CD4-positive, alpha-beta T cell treated with Interferon alpha-2 for 1 hour (primary cell): ENCODE measurements at places on chromosomes 2 and 18.

DNA sequence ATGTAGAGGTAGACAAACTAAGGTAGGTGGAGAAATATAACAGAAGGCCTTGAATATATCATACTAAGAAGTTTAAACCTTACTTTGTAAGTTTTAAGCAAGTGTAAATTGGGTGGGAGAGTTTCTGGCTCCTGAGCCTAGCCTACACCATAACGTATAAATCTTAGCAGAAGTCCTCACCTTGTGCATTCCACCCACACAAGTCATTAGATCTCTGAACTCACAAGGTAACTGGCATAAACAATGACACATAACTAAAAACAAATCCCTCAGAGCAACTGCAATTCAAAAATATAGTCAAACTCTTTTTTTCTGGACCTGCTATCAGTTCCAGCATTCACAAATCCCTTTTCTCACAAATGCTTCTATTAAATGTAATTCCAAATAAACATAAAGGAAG is 9.4 kb downstream of the REV1 start:
- no peak for DNase-seq

GRCh38 chr2:99818842-99819241 is 323.5 kb downstream of the AFF3 start:
- no peak for DNase-seq

DNA sequence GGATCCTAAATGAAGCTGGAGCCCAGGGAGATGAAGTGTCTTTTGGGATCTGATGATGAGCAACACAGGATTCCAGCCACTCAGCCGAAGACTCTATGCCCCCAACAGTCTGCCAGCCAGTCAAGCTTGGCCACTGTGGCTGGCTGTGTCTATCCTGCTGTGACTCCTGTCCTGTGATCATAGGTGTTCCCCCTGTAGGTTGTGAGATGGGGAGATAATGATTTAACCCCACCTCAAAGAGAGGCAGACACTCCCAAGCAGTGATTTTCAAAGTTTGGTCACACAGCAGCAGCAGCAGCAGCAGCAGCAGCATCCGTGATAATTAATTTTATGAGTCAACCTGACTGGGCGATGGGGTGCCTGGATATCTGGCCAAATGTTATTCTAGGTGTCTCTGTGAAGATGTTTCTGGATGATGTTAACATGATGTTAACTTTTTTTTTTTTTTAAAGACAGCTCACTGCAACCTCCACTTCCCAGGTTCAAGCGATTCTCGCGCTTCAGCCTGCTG is 21.4 kb upstream of the RHOB start:
- no peak for DNase-seq

DNA sequence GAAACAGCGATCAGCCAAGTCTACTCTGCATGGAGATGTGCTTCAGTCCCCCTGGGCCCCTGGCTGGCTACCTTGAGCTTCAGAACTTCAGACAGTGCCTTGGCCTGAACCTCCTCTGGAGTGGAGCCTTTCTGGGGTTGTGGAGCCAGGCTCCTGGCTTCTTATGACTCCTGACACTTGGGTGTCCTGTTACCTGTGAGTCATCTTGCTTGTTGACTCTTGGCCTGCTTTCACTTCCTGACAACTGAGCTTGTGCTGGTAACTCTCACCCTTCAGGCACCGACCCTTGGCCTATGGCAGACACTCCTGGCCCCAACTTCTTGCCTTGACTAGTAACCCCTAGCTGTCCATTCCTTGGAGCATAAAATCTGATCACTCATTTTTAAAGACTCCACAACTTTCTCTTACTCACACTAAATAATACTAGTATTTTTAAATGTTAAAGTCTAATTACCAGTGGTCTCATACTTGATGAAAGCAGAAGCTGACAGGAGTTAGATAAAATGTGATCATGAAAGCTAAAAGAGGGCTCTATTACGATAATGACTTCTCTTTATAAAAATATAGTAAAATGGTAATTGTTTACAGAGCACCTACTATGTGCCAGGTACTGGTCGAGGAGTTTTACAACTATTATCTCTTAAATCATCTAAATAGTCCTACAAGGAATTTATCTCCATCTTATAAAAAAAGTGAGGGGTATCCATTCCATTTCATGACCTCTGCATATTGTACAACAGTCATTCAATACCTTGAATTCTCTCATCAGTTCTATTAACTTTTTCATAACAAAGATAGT is 46.3 kb upstream of the VIT start:
- no peak for DNase-seq

- DNase-seq = no peak
Measured at GRCh38 chr2:100924122-100924519, 78.0 kb upstream of the RPL31 start.

DNA sequence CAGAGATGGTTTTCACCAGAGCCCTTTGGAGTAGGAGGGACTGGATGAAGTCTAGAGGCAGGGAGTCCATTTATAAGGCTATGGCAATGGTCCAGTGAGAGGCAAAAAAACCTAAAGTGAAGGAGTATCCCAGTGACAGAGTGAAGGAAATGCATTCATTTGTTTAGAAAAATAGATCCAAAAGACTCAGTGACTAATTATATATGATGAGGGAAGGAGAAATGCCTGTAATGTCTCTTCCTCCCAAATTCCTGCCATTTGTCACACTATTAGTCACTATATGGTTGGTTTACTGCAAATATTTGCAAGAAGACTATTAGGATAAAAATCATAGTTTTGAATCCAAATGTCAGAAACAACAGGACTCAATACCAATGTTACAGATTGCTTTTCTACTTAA is 104.2 kb downstream of the ZNF521 start:
- DNase-seq = no peak

DNA sequence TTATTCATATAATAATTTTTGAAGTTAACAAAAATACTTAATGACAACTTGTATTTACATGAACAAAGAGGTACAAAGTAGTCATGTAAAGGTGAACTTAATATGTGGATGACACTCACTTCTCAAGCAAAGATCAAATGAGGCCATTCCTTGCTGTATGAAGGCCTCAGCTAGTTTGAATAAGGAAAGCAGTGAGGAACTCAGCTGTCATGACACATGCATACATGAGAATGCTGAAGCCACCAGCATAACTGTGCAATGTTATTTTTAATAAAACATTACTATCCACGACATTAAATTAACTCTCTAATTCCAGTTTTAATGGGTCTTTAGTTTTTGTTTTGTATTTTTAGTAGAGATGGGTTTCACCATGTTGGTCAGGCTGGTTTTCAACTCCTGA is 102.9 kb downstream of the CDH2 start:
- no peak for DNase-seq

DNA sequence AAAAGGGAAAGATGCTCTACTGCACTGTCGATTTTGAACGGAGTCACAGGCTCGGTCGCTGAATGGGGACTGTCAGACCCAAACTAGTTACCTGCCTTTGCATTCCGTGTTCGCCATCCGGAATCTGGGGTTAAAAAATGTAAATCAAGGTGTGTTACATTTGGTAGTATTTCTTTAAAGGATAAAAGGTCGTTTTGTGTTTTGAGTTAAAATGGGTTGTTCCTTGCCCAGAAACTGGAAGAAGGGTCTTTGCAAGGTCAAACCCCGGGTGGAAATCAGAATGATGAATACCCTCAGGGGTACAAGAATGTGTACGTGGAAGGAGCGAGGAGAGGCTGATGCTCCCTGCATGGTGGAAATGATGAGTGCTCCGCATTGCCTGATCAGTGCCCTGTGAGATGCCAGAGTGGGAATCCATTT is 1.0 kb downstream of the VSNL1 start:
- no peak for DNase-seq

DNA sequence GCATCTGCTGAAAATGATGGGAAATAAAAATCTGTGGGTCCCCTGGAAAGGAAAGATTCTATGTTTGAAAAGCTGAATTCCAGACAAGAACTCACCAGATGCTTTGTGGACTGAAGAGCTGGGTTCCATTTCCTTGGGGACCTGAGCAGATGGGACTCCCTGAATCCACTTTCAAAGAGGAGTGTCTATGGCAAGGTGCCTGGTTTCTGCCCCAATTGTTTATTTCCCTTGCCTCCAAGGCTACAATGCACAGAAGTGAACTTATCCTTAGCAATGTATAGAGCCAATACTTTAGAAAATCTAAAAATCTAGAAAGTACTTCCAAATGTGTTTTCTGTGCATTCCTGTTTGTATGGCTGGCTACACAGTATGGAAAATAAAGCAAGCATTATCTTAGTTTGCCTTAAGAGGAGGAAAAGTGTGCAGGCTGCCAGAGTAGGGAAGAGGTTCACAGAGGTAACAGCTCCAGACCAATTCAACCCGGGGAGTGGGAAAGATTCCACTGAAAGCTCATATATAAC is 420.5 kb downstream of the NRXN1 start:
- no peak for DNase-seq

DNA sequence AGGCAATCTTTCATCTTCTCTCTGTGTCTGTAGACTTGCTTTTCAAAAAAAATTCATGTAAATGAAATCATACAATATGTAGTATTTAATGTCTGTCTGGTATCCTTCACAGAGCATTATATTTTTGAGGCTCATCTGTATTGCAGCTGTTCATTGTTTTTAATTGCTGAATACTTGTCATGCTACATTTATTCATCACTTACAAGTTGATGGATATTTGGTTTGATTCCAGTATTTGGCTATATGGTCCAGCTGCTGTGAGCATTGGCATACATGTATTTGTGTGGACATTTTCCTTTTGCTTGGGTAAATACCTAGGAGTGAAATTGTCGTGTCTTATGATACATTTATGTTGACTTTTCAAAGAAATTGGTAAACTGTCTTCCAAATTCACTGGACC is 441.4 kb downstream of the DCDC2C start:
- DNase-seq = no peak
